GM10248 (cell line): ENCODE measurements at places on chromosomes 3 and 15.

DNA sequence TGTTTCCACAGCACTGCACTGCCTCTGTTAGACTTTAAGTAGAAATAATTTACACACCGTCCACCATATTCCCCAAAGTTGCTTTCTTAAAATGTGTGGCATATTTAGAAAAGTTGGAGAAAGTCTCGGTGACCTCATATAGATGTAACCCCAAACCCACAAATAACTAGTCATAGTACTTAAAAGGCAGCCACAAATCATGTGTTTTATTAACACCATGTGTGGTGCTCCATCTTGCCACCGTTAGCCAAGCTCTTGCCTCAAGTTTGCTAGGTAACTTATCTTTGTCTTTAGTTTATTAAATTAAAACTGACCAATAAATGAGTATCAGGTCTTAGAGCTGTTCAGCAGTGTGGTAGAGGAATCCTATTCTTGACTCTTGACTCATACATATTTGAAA is 257.9 kb downstream of the UBE2E2 start:
- no peak for DNase-seq

DNA sequence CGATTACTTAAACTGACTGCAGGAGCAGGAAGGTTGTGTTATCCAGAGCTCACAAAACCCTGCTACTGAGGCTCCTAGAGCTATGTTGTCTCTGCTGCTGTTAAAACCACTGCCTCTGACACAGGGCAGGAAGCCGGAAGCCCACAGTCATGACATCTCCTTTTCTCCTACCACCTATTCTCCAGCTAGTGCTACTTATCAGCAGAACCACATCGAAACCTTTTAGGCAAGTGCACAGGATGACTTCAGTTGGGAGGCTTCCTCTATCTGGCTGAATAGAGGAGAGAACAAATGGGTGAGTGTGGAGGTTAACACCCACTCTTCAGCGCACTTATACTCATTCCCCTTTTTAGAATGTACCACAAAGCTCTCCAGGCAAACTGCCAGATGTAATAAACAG is 638.0 kb downstream of the OTOL1 start:
- no peak for DNase-seq

GRCh38 chr3:71763426-71763825 is 9.8 kb downstream of the GPR27 start:
- no peak for DNase-seq

- no peak for DNase-seq
Observed at GRCh38 chr15:67819636-67820035, 5.7 kb upstream of the SKOR1 start.

DNA sequence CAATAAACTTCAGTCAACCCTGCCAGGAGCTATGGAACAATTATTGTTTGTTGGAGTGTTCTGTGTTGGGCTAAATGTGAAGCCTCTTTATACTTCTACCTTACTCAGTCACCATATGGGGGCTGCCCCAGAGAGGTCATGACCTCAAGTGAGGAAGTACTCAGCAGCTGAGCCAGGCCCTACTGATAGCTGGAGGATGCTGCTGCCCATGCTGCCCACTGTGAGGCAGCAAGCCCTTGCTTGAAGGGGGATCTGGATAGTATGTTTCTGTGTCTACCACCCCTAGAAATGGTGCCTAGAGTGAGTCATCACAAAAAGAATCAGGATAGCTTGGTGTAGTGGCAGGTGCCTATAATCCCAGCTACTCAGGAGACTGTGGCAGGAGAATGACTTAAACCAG is 4.5 kb upstream of the RPL24 start:
- peak; percentile 32 for DNase-seq

DNA sequence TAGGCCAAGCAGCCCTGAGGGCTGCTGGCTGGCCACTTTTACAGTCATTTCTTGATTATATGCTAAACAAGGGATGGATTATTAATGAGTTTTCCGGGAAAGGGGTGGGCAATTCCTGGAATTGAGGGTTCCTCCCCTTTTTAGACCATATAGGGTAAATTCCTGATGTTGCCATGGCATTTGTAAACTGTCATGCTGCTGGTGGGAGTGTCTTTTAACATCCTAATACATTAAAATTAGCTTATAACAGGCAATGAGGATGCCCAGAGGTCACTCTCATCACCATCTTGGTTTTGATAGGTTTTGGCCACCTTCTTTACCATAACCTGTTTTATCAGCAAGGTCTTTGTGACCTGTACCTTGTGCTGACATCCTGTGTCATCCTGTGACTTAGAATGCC is 11.7 kb upstream of the PYDC2 start:
- no peak for DNase-seq

GRCh38 chr3:30342318-30343060 is 263.9 kb upstream of the TGFBR2 start:
- no peak for DNase-seq

GRCh38 chr3:69020424-69020823 is 6.9 kb upstream of the EOGT start:
- DNase-seq = no peak

- no peak for DNase-seq
Observed at GRCh38 chr15:65869954-65870871, 922 bp downstream of the RAB11A start.

GRCh38 chr3:192914848-192915247 is 2.8 kb downstream of the MB21D2 start:
- no peak for DNase-seq

DNA sequence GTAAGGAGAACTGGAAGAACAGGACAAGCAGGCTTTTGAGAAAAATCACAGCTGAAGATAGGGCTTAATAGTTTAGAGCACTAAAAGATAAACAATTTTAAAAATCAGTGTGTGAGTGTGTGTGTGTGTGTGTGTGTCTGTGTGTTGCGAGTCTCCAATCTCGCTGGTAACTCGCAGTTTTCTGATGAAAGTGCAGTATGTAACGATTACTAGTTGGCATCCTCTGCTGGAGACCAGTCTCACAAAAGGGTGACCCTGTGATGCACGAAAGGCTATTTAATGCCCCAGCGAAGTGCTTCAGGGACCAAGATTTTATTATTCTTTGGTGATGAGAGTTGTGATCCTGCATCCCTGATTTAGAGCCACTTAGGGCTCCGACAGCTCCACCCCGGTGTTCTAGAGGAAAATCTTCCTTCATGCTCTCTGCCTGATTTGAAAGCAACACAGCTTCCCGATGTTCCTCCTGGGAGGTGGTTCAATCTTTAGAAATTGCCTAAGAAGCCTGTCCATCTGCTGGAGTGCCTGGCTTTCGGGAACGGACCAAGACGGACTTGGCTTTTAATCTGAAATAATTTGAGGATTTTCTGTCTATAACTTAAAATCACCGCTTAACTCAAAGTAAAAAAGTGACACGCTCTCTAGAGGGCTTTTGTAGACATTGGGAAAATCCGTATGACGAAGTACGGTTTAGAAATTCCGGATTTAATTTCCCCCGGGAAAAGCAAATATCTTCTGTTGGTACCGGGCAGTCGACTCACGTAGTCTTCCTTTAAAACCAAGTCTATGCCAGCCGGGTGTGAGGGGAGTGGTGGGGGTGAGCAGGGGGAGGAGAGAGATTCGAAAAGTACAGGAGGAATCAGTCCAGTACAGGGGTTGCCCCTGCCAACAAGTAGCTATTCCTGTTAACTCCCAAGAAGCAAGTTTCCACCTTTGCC is 1.1 kb upstream of the ALCAM start:
- no peak for DNase-seq

- no peak for DNase-seq
Observed at GRCh38 chr15:48814286-48814685, 3.4 kb upstream of the CEP152 start.

- DNase-seq = no peak
Observed at GRCh38 chr15:91954292-91954691, 100.8 kb downstream of the SLCO3A1 start.

DNA sequence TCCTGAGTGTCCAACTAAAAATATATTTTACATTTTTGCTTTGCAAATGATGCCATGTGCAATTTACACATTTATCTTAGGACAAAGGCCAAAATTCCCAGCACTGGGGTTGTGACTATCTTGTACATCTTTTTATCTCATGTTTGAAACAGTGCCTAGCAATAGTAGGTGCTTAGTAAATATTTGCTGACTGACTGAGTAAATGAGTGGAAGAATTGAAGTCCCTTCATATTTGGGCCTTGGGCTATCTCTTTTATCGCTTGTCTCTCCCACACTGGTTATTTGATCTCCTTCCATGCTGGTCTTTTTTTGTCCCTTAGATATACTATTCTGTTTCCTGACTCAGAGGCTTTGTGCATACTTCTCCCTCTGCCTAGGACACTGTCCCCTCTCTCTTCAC is 213.1 kb upstream of the GOLGA6L4 start:
- DNase-seq = no peak

- no peak for DNase-seq
Observed at GRCh38 chr3:8839607-8840325, 70.4 kb upstream of the OXTR start.

DNA sequence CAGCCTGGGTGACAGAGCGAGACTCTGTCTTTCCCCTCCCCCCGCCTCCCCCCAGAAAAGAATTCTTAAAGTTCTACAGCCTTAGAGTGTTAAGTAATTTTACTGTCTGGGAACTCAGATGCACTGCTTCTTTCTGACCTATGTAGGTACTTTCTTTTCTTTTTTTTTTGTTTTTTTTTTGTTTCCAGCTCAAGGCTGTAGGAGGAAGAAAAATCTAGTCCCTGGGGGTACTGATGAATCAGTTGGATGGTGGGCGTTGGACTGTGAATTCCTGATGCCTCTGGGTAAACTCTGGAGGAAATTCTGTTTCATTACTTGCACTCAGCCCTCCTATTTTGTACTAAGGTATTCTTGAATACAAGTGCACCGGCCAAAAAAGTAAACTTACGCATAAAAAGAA is 10.8 kb downstream of the GHRL start:
- no peak for DNase-seq

DNA sequence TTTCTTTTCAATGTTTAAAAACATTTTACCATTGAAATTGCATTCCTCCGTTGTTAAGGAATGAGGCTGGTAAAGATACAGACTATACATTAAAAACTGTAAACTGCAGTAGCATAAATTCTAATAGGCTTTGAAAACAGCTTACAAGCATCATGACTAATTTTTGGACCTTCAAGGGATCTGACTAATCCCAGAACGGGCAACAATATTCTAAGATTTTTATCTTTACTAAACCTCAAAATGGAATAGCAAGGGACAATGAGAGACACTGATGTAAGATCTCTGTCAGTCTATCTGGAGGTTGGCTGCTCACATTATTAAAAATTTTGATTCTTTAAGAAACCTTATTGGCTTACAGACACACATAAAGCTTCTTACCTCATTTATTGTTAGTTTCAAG is 74.7 kb downstream of the BTD start:
- no peak for DNase-seq

DNA sequence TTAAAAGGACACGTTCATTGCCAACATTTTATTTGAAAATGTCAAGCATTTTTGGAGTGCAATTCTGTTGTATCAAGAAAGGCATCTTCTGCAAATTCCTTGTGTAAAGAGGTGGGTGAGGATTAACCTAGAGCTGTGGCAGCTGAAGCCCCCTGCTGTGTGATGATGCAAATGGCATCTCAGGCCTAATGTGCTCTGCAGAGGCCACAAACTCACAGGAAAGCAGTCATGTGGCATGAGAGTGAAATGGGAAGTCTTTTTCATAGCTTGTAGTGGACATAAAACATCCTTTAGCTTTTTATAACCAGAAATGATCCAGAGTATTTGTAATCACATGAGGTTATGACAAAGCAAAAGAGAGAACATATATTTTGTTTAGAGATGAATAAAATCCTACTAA is 6.4 kb downstream of the CADM2 start:
- no peak for DNase-seq

DNA sequence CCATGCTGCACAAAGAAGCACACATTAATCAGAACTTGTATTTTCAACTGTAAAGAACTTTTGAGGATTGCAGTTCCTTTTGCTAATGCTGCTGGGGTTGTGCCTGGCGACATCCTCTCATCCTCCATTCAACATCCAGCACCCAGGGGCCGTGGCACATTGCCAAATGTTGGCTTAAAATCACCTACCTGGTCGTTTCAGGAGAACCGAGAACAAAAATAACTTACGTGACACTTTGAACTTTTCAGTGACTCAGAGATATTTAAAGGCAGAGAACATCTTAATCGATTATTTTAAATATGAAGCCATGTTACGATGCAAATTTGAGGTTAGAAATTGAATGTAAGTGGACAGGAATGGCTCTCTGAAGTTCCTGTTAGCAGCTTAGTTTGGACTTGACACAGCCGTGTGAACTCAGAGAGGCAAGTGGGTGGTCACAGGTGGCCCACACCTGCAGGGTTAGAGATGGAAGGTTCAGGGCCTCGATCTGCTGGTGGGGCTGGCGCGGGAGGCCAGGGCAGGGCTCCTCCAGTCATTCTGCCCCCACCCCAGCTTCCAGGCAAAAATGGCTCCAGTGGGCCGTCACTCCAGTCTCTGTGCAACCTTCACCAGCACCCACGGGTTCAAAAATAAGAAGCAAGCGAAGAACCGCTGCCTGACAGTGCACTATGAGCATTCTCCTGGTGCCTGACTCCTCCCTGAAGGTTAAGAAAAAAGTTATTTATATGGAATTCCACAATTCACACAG is 12.2 kb downstream of the LRRK1 start:
- peak; percentile 73 for DNase-seq

- no peak for DNase-seq
Observed at GRCh38 chr3:69692761-69693160, 46.5 kb upstream of the MITF start.

GRCh38 chr3:125055913-125056745 is at the start of gene HEG1:
Gene HEG1, minus strand, starts transcription at chr3:125055997. Its CDS starts 107 bp downstream, at chr3:125055890.
- peak; percentile 93 for DNase-seq
